ENCODE measurements at places on chromosomes 11 and 22.

DNA sequence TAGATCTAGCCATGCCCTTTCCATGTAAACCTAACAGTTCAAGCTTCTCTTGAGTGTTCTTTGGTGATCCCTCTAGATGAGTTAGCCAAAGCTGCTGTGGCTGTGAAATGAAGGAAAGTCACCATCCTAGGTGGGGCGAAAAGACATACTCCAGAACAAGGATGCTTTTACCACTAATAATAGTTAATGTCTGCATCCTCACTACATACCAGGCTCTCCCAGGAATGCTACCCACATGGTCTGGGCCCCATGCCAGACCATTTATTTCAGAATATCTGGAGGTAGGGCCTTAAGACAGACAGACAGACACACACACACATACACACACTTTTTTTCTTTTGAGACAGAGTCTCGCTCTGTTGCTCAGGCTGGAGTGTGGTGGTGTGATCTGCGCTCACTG lies 14.7 kb downstream of the ABTB2 start:
- peak; percentile 87 for DNase-seq

GRCh38 chr22:32407936-32408335 lies 4.1 kb downstream of the RTCB start:
- no peak for DNase-seq

DNA sequence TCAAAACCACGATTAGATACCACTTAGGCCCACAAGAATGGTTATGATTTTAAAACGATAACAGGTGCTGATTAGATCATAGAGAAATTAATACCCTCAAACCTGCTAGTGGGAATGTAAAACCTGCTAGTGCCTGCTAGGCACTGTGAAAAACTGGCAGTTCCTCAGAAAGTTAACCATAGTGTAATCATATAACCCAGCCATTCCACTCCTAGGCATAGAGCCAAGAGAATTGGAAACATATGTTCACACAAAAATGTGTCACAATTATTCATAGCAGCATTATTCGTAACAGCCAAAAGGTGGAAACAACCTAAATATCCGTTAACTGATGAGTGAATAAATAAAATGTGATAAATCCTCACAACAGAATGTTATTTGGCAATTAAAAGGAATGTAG lies 122.2 kb upstream of the SYN3 start:
- no peak for DNase-seq

GRCh38 chr11:110077831-110078325 lies 15.3 kb upstream of the ZC3H12C start:
- no peak for DNase-seq

GRCh38 chr11:130464291-130464812 lies 15.9 kb downstream of the ADAMTS15 start:
- DNase-seq: no peak

DNA sequence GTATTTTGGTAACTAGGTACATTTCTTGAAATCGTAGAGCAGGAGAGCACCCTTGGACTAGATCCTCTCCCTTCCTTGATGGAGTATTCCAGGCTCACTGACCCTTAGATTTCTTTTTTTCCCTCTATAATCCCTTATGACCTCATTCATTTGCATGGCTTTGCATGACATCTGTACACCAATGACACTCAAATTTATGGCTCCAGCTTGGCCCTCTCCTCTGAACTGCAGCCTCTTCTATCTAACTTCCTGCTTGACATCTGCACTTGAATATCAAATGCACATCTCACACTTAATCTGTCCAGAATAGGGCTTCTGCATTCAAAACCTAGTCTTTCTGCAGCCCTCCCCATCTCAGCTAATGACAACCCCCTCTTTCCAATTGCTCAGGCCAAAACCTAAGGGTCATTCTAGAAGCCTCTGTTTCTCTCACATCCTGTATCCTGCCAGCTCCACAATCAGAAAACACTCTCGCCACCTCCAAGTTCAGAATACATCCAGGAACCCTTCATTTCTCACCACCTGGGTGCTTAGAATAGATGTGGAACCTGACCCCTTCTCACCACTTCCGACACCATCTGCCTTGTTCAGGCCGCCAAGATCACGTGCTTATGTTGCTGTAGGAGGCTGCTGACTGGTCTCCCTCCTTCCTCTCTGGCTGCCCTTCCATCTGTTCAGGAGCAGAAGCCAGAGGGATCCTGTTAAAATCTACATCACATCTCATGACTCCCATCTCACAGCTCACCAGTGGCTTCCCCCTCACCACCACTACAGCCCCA lies 138.9 kb upstream of the MTNR1B start:
- no peak for DNase-seq

DNA sequence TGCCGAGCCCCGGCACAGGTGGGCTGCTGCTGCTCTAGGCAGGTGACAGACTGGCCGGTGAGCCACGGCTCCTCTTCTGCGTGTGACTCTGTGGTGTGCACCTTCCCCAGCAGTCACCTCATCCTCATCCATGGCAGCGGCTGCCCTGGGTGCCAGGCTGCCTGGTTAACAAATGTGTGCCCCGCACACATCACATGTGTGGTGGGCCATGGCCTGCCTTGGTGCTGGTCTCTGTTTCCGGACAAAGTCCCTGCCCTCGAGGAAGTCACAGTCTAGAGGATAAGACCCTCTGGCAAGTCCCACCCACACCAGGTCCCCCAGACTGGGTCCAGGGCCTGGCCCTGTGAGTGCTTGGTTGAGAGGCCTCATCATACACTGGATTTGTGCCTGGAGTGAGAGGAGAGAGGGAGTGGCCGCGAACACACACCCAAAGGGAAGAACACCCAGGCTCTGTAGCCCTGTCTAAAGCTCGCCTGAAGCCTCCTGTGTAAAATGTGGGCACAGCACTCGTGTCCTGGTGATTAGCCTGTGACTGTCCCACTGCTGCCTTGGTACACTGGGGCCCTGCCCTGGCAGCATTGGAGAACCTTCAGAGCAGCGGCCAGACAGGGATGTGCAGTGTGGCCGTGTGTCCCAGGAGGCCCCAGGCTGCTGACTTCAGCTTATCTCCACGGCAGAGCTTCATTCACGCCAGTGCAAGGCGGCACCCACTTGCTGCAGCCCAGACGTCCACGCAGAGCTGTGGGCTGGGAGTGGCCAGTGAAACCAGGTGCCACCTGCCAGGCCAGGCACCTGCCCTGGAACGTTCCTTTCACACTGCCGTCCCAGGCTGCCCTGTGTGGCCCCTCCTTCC lies 269.9 kb downstream of the TBC1D22A start:
- no peak for DNase-seq
